ENCODE measurements at places on chromosomes 11 and 22.

GRCh38 chr11:86537541-86538222, 134.7 kb downstream of the ME3 start:
- no peak for DNase-seq

GRCh38 chr22:49535527-49536125, 292.0 kb downstream of the BRD1 start:
- DNase-seq: no peak

DNA sequence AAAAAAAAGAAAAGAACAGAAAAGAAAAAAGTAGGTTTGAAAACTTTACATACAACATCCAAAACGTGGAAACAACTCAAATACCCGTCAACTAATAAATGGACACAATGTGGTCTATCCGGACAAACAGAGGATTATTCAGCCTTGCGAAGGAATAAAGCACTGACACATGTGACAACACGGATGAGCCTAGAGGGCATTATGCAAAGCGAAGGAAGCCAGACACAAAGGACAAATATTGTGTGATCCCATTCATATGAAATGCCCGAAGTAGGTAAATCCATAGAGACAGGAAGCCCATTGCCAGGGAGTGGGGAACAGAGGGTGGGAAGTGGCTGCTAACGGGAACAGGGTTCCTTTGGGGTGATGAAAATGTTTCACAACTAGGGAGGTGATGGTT, 11.8 kb downstream of the RFPL1 start:
- no peak for DNase-seq

- no peak for DNase-seq
Measured at GRCh38 chr11:74559934-74560309, 32.5 kb upstream of the POLD3 start.

- DNase-seq: no peak
Measured at GRCh38 chr11:57460758-57461749, 726 bp downstream of the RTN4RL2 start.

GRCh38 chr11:126797457-126798169, 203.0 kb downstream of the KIRREL3 start:
- no peak for DNase-seq

- DNase-seq: no peak
Measured at GRCh38 chr11:102626676-102627075, 1.5 kb upstream of the MMP20 start.

DNA sequence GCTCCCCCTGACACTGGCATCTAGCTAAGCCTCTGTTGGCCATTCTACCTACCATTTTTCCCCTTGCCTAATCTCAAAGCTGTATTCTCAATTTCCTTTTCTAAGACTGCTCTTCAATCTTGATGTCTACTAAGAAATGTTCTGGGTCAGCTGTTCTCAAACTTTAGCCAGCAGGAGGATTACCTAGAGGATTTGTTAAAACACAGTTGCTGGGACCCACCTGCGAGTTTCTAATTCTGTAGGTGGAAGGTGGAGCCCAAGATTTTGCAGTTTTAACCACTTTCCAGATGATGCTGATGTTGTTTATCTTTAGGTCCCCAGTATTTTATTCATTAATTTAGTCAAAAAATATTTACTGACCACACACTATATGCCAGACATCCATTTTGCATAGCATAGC, 9.3 kb upstream of the ARHGAP42 start:
- DNase-seq: no peak

DNA sequence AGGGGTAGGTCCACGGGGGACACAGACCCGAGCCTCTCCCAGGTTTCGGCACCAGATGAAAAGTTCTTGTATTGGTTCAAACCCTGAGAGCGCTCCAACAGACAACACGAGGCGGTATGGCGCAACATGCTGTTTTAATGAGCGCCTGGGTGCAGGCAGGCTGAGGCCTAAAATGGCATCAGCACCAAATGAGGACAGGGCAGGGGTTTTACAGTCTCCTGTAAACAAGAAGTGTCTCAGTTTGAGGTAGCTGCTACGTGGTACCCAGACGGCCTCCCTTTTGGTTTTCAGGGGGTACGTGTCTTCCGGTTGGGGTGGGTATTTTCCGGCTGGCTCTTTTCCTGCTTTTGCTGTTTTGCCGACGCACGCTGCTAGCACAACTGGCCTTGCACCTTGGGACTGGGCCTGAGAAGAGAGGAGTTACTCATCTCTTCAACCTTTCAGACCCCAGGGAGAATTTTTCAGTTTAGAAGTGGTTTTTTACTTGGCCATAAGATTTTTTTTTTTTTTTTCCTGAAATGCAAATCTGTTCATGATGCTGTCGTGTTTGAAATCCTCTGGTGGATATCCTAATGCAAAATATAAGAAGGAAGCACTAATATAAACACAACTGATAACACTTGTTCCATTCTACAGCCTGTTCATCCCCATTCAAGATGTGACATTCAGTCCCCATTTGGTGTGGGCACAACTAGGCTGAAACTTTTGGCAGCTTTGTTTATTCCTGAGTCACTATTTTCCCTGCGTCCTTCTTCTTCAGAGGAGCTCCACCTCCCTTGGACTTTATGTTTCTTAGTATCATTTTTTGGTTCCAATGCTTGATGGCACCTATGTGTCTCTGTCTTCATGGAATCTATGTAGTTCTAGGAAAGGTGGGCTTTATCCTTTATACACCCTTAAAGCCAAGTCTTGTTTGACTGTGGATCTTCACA, 6.5 kb downstream of the PPFIBP2 start:
- no peak for DNase-seq

- DNase-seq: no peak
Measured at GRCh38 chr11:131689049-131689925, 318.9 kb downstream of the NTM start.

DNA sequence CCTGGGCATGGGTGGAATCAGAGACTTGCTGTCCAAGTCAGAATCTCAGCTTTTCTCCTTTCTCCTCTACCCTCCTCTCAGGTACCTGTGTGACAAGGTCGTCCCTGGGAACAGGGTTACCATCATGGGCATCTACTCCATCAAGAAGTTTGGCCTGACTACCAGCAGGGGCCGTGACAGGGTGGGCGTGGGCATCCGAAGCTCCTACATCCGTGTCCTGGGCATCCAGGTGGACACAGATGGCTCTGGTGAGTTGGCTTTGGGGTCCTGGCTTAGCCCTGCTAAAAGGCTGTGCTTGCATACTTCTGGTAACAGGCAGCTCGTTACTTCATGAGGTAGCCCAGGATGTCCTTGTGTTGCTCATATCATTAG, 10.7 kb downstream of the MCM5 start:
- DNase-seq: no peak

GRCh38 chr11:70581991-70582885, 183.9 kb downstream of the CTTN start:
- DNase-seq: no peak

DNA sequence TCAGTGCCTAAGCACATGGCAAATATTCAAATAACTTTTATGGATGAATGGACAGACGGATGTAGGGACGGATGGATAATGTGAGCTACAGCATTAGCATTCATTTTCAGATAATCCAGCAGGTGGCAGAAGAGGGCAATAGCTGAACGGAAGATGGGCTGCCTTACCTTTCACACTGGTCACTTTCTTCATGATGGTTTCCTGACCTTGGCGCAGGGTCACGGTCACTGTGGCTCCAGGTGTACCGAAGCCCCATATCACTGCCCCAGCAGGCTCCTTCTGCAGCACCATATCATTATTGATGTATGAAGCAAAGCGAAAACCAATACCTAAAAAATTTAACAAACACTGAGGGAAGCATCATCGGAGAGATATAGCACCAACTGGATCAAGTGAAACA, 4.3 kb downstream of the SIAE start:
- DNase-seq: no peak

- DNase-seq: no peak
Measured at GRCh38 chr11:108727665-108728064, 62.8 kb downstream of the DDX10 start.

DNA sequence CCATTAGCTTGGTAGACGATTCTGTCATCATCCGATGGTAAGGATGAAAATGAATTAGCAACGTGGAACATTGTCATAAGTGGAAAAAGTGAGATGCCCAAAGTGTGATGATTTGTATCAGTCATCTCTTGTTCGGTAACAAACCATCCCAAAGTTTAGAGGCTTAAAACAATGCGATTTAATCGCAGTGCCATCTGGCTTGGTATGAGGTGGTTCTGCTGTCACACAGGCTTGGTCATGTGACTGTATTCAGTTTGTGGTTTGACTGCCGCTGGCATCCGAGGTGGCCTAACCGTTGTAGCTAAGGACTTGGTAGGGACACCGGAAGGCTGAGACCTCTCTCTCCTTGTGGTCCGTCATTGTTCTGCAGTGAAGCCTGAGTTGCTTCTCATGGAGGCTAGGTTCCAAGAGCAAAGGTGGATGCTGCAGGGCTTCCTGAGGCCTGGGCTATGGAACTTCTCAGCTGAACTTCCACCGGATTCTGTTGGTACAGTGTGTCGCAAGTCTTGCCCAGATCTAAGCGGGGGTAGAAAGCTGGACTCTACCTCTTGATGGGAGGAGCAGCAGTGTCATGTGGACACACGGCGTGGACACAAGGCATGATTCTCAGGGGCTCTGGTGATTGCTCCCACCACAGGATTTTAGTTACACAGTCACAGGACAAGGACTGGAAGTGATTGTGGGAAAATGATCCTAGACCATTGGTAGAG, 36.3 kb downstream of the BCR start:
- DNase-seq: peak; percentile 31

DNA sequence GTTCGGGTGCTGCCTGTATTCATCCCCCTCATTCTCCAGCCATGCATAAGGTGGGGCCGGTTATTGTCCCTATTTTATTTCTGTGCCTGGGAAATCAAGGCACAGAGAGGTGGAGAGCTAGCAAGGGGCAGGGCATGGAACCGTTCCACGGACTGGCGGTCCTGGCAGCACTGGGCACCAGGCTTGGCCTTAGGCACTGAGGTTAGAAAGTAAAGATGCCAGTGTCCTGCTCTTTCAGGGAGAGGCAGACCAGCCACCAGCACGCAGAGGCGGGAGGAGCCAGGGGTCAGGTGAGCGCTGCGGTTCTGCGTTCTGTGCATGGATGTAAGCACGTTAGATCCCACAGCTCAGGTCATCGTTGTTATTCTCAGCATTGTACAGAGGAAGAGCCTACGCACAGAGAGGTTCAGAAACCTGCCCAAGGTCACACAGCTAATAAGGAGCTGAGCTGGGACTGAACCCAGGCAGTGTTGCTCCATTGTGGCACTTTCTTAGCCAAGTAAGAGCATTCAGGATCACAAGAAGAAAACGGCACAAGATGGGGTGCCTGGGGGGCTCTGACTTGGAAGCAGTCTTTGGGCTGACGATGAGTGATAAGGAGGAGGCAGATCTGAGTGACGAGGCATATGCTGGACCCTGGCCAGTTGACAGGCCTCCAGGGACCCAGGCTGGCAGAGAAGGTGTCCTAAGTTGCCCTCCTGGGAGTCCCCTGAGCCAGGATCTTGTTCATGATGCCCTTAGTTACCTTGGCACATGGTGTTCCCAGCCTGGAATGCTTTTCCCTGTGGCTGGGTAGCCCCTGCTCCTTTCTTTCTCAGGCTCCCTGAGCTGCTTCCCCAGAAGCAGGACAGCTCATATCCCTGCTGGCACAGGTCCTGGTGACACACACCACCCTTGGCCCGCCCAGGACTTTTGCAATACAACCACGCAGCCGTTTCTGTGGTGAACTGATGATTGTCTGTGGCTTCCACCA, 41.1 kb downstream of the OSBPL5 start:
- no peak for DNase-seq

- no peak for DNase-seq
Measured at GRCh38 chr11:104183593-104183992, 19.6 kb upstream of the PDGFD start.

DNA sequence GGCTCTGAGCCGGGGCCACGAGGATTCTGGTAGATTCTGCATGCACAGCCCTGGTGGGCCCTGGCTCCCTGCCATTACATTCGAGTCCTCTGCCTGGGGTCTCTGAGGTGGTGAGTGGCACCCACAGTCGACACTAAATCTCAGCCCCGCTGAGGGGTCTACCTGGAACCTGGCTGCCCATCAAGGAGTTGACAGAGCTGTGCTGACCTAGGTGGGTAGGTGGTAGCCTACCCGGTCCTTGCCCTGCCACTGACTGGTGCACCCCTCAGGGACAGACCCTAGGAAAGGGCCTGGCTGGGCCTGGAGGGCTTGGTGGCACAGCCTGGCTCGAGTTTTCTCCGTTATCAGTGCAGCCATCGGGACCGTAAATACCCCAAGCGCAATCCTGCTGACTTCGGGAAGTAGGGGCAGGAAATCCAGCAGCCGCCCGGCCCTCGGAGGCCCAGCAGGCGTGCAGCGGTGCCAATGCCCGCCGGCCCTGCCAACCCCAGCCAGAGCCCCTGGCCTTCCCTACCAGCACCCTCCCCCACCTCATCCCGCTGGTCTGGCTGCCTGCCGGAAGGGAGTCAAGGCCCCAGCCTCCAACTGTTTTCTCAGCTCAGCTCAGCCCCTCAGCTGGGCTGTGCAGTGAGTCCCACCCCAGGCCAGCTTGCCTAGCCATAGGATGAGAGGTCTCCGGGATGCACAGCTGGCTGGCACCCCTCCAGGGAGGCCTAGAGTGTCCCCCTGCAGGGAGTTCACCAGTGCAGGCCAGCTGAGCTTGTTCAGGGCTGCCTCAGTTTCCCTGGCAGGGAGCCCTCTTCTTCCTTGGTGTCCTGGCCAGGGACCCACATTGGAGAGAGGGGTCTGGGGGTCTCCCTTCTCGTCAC, 80.4 kb upstream of the KCNQ1OT1 start:
- no peak for DNase-seq

DNA sequence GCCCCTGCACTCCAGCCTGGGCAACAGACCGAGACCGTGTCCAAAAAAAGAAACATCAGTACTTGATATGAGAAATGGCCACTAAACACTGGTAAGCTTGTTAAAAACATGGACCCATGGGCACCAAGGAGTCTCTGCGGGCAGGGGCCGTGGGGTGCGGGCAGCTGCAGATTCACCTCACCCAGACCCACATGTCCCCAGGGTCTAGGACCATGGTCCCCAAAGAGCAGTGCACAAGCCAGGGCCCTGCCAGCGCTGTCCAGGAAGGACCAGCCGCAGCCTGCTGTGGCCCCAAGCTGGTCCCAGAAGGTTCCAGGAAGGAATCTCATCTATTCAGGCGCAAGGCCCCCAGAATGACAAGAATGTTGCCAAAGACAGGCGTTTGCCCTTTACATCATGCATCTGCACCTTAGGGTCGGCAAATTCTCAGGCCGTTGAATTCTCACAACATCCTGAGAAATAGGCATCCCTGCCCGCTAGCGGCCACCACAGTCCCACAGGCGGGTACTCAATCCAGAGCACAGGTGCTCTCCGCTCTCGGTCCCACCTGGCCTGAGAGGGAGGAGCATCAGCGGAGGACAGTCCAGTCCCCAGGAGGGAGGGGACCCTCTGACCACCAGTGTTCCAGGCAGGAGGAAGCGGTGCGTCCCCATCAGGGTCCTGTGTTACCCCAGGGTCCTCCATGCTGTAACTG, 9.5 kb downstream of the YPEL1 start:
- no peak for DNase-seq

- no peak for DNase-seq
Measured at GRCh38 chr11:69567951-69568808, 72.8 kb upstream of the CCND1 start.

Measured in stimulated activated CD8-positive, alpha-beta memory T cell treated with anti-CD3 and anti-CD28 coated beads, Interleukin-15, amount 100 ng/mL, for 4 hours (primary cell).